ENCODE measurements at places on chromosomes 13 and 19.

GRCh38 chr13:111907341-111907880 is 159.5 kb upstream of the SOX1 start:
- no peak for DNase-seq

GRCh38 chr19:1090731-1091543 is 4.2 kb downstream of the POLR2E start:
- no peak for DNase-seq

GRCh38 chr19:18480006-18480691 is 41.7 kb downstream of the ELL start:
- no peak for DNase-seq

- no peak for DNase-seq
These were observed 355.0 kb upstream of the PCDH20 start for GRCh38 chr13:61770681-61771080.

- no peak for DNase-seq
These were observed 53.9 kb downstream of the C13orf46 start for GRCh38 chr13:113919761-113920559.

DNA sequence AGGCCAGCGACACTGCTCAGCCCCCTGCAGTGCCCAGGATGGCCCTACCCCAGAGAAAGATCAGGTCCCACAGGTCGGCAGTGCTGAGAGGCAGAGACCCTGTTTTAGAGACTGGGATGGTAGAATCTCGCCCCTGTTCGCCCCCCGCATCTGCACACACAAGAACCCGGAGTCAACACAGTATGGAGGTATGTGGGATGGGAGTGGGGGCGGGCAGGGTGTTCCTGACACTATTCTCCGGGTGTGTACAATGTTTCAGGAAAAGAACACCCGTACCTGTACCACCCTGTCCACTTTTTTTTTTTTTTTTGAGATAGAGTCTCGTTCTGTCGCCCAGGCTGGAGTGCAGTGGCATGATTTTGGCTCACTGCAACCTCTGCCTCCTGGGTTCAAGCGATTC is 19.3 kb downstream of the PIP5K1C start:
- no peak for DNase-seq

DNA sequence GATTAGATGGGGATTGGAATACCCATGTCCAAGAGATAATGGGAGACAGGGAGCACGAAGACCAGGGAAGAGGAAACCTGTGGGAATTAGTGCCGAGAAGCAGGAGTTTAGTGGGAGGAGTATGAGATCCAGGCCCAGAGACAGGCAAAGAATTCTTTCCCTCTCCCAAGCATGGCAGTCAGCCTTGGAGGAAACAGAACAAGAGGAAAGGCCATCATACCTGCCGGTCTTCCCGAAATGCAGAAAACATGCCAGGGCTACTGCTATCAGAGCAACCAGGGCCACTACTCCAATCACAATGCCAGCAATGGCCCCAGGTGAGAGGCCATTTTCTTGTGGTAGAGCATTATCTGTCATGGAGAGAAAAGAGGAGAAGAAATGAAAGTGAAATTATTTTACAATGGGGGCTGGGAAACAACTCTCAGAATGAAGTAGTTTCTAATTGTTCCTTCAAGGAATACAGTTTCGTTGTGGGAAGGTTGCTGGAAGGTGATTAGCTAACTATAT is 16.1 kb downstream of the CEACAM1 start:
- DNase-seq = no peak
